ENCODE measurements at places on chromosomes 12 and 14.

DNA sequence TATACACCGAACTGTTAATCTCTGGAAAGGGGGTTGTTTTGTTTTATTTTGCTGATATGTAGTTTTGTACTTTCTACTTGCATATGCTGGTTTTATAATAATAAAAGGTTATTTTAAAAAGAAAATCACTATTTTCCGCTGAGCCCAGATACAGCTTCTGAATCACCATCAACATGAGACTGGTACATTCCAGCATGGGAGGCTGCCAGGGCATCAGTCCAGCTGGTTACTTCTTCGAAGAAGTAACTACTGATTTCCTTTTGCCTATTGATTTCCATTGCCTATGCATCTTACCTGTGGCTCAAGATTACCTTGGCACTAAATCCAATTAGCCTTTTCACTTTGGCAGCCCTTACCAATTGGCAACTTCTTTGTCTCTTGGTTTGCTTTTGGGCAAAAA, 11.7 kb upstream of the OSBPL8 start:
- no peak for ATAC-seq

DNA sequence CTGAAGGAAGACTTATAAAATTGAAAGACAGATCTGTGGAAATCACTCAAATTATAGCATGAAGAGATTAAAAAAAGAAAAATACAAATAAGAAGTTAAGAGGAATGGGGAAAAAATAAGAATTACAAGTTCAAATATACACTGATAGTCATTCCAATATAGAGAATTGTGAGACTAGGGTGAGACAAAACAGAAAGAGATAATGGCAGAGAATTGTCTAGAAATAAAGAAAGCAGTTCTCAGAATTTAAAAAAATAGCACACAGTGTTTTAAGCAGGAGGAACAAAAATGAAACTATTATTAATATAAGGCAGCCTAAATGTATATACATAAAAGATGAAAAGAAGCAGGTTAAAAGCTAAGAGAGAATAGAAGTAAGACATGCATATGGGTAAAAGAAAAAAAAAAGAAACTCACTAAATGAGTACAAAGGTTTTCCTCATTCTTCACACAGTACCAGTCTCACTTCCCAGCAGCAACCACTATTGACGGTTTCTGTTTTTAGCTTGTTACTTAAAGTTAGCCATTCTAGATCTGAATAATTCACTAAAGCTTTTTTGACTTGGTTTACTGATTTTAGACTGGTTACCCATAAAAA, 31.1 kb downstream of the SLC38A4 start:
- ATAC-seq: no peak

GRCh38 chr12:7369274-7369729, 65.4 kb downstream of the ACSM4 start:
- peak; percentile 66 for ATAC-seq

GRCh38 chr12:52542157-52542556, 10.8 kb downstream of the KRT71 start:
- no peak for ATAC-seq
